ENCODE measurements at places on chromosomes 11 and 22.

DNA sequence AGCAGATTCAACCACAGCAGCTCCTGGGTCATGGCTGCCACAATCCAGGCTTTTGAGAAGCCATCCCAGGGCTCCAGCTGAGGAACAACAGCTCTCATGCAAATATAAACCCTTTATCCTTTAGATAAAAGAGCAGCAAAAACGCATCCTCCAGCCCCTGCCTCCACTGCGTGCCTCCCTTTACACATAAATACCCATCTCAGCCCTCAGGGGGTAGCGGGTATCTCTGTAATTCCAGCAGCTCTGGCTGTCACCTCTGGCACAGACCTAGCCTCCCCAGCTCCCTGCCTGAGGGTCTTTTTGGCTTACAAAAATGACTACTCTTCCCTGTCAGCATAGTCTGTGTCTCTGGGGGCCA, 21.6 kb downstream of the LMO1 start:
- no peak for DNase-seq

- no peak for DNase-seq
These were observed 193.1 kb upstream of the LARGE1 start for GRCh38 chr22:34113381-34113780.

DNA sequence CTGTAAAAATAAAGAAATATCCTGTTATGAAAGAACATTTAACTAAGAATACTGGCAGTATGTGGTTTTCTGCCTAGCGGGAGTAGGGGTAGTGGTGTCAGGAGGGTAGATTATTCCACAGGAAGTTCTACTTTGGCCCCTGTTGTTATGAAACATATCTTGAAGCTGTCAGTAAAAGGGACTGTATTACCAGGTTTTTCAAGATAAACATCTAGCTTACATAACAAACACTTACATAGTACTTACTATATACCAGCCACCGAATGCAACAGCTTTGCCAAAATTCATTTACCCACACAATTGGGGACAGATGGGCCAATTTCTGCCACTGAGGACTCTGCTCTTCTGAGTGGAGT, 3.7 kb downstream of the TMEM123 start:
- no peak for DNase-seq

- no peak for DNase-seq
These were observed 74.6 kb downstream of the PTPRJ start for GRCh38 chr11:48054994-48055291.

GRCh38 chr11:2742201-2742600, 42.4 kb upstream of the KCNQ1OT1 start:
- DNase-seq: no peak

GRCh38 chr22:50267591-50268390, 2.4 kb downstream of the MAPK11 start:
- DNase-seq: no peak

DNA sequence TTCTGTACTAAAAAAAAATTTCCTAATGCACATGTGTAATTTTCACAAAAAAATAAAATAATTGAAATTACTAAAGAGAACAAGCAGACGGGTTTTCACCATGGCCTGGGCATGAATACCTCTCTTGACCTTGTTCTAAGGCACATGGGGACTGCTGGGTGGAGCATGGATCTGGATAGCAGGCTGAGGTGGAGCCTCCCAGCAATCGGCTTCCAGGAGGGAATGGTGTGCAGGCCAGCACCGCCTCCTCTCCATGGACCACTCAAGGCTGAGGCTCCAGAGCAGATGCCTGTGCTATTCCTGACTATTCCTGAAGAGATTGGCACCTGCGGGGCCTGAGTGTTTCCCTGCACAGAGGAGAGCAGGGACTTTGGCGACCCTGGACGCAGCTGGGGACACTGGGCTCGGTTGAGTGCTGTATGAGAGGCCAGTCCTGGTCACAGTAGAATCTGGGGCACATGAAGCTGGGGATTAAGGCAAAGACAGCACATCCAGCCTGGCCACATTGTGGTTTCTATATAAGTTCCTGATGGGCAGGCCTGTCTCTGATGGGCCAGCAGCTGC, 963.6 kb downstream of the BRD1 start:
- no peak for DNase-seq
